Kasumi-1 (cell line): ENCODE measurements at places on chromosomes 3 and 15.
A peak's percentile ranks its signal among the peaks of the same experiment; 100 is the strongest.

GRCh38 chr3:136712941-136713340 is 39.2 kb downstream of the STAG1 start:
- no peak for DNase-seq

GRCh38 chr3:166556955-166557354 is 719.7 kb upstream of the BCHE start:
- peak; percentile 25 for DNase-seq

- DNase-seq = no peak
Observed at GRCh38 chr3:72273615-72274014, 488.7 kb upstream of the PROK2 start.

GRCh38 chr3:10274601-10275000 is 18.1 kb downstream of the GHRL start:
- no peak for DNase-seq

DNA sequence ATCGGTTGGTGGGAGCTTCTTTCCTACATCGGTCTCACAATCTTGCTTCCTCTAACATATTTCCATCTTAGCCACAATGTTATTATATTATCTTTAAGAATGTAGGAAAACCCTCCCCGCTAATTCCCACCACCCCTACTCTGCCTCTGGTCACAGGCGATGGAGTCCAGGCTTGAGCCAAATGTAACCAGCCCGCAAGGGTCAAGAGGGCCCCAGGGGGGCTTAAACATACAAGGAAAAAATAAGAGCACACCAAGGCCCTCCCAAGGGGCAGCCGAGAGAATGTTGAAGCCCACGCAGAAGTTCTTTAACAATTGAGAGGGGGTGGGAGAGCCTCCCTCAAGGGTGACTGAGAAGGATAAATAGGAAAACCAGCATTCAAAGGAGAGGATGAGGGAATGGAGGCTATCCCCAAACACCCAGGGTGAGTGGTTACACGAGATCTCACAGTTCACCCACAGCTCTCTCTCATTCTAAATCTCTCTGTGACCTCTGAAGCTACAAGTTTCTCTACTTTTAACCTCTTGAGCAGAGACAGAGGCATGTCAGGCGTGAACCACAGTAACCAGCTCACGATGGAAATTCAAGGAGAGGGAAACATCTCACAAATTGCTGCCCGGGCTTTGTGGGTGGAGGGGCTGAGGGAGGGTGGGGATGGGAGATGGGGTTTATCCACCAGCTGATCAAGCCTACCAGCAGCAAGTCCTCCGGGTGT is 31.4 kb upstream of the UACA start:
- DNase-seq = no peak

DNA sequence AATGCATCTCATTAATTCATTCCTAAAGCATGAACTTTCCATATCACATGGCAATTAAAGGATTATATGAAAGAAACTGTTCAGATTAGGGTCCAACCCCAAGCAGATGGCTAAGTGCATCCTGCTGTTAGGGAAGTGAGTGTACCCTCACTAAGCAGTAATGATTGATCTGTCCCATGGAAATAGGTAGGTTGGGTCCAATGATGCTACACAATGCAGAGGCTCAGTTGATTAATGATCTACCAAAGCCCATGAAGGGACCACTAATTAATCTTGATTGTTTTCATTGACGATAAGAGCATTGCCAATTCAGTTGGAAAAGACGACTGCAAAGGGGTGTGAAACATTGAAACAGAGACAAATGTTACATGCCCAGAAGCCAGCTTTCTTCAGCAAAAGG is 194.5 kb upstream of the LRTM1 start:
- DNase-seq = no peak

DNA sequence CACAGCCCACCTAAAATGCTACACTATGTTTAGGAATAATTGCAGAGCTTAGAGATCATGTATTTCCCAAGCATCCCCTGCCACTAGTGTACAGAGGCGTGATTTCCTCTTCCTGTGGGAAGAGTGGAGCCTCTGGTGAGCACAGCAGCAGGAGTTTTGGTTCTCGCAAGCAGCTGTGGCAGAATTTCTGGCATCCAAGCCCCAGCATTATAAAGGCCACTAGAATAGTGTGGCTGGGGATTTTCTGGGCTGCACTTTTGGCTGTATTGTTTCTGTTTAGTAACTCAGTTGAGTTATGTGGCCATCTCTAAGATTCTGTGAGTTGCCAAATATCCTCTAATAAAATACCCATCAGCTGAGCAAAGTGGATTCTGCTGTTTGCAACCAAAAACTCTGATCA is 64.7 kb downstream of the GPR176 start:
- no peak for DNase-seq

- no peak for DNase-seq
Observed at GRCh38 chr3:49924683-49925082, 4.9 kb downstream of the MON1A start.

- no peak for DNase-seq
Observed at GRCh38 chr3:18643281-18643680, 218.1 kb upstream of the SATB1 start.

DNA sequence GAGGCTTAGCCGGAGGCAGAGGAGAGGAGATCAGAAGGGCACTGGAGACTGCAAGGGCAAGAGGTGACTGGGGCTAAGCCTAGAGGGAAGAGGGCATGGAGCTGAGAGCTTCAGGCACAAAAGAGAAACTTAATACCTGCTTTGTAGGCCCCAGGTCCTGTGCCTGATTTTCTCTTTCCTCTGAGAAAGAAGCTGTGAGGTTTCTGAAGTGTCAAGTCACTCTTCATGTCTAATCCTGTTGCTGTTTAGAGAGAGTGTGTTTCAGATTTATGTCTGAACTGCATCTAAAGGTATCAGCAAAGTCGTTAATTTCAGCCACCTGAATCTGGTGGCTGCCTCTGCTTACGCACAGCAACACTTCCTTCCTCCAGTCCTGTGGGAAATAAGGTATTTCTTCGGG is 106.9 kb upstream of the RNU6-1 start:
- no peak for DNase-seq

DNA sequence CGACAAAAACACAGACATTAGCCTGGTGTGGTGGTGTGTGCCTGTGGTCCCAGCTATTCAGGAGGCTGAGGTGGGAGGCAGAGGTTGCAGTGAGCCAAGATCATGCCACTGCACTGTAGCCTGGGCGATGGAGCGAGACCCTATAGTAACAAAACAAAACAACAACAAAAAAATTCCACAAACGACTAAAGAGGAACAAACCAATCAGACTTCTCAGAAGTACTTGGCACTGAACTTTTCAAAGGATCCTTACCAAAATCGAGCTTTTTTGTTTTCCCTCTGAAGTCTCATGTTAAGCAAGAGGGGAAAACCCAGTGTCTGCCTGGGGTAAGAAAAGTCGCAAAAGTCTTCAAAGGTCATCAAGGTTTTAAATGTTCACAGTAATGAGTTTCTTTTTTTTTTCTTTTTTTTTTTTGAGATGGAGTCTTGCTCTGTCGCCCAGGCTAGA is 30.1 kb upstream of the TFRC start:
- no peak for DNase-seq

GRCh38 chr15:31227235-31227634 is 99.4 kb upstream of the KLF13 start:
- no peak for DNase-seq

DNA sequence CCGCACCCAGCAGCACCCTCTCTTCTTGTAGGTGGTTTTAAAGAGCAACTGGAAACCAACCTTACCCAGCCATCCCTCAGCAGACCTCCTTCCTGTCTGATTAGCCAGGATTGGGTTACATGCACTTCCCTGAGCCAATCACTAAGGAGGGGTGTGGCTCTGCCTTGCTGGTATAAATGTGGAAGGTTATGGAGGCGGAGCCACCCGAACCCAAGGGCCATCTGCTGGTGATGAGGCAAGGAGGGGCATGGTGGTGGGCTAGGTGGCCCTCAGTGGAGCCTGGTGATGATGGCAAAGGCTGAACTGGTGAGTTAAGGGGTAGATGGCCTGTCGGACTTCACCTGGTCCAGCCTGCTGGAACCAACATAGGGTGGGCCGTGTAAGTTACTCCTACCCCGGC is 39.8 kb downstream of the CCDC33 start:
- DNase-seq = no peak

- no peak for DNase-seq
Observed at GRCh38 chr3:107925851-107926250, 165.0 kb downstream of the CD47 start.

- no peak for DNase-seq
Observed at GRCh38 chr3:170852324-170852723, 17.7 kb downstream of the RPL22L1 start.

DNA sequence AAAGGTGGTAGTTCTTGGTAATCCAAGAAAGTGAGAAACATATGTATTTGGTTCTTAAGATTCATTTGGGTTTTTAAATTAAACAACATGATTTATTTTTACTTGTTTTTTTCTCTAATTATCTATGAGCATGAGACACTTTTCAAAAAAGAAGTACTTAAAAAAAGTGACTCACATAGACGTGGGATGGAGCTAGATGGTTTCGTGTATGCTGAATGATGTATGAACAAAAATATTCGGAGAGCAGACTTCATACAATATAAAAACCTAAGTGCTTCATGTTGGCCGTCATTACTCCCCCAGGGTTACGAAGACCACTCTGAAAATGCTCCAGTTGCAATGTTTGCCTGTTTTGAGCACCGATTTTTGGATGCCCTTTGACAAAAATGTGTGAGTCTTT is 90.9 kb downstream of the RORA start:
- no peak for DNase-seq

GRCh38 chr3:129422897-129423296 is 5.5 kb downstream of the EFCAB12 start:
- DNase-seq = no peak

DNA sequence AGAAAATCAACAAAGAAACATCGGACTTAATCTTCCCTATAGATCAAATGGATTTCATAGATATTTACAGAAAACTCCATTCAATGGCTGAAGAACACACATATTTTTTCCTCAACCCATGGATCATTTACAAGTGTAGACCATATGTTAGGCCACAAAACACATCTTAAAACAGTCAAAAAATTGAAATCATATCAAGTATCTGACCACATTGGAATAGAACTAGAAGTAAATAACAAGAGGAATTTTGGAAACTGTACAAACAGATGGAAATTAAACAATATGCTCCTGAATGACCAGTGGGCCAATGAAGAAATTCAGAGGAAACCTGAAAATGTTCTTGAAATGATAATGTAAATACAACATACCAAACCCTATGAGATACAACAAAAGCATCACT is 323.1 kb upstream of the GPR149 start:
- DNase-seq = no peak

DNA sequence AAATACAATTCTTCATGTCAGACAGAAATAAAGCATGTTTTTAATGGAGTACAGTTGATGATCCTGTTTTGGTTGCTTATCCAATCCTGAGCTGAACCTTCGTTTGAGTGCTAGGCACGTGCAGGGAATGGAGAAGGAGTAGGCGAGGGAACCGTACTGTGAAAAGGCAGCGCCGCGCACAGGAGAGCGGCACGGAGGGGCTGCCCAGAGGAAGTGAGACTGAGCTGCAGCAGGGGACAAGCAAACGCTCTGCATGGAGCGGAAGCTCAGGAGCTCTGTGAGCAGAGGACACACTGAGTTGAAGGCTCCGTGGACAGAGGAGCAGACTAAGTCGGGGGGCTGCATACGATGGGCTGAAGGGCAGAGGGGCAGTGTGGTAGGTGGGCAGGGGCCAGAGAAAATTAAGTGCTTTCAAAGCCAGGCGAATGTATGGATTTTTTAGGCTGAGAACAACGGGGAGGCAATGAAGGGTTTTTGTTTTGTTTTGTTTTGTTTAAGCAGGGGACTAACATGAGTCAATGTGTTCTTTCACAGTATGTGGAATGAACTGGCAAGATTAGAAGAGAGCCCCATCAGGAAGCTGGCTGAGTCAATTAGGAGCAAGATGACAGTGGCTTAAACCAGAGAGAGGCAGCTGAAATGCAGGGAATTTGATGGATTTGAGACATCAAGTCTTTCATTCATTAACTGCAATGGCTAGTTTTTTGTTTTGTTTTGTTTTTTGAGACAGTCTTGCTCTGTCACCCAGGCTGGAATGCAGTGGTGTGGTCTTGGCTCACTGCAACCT is 23.8 kb upstream of the TM2D3 start:
- no peak for DNase-seq

DNA sequence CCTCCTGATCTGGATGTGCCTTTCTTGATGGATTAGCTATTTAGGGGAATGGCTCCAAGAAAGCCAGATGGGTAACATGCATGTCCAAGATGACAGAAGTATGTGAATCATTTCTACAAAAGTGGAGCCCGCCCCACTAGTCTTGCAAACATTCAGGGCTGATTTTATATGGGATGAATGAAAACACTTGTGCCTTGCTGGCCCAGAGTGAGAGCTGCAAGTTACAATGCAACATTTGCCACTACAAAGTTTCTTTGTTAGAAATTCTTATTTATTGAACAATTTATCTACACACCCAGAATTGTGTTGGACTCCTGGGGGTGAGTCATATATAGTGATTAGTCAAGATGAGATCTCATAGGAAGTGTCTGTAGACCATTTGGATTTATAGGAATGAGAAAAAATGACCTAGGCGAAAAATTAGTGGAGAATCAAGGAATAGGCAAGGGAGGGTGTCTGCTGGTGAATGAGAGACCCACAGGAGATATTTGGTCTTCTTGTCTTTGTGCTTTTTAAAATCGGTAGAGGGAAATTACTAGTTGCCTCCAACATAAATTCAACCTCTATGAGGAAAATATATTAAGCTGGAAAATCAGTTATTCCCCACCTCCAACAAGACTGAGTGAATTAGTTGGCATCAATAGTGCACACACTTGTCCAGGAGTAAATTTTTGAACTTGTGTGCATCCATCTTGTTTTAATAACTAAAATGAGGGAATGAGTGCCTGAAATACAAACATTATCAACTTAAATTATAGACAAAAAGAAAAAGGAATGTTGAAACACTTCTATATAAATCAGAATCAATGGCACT is 53.5 kb upstream of the DCBLD2 start:
- no peak for DNase-seq

DNA sequence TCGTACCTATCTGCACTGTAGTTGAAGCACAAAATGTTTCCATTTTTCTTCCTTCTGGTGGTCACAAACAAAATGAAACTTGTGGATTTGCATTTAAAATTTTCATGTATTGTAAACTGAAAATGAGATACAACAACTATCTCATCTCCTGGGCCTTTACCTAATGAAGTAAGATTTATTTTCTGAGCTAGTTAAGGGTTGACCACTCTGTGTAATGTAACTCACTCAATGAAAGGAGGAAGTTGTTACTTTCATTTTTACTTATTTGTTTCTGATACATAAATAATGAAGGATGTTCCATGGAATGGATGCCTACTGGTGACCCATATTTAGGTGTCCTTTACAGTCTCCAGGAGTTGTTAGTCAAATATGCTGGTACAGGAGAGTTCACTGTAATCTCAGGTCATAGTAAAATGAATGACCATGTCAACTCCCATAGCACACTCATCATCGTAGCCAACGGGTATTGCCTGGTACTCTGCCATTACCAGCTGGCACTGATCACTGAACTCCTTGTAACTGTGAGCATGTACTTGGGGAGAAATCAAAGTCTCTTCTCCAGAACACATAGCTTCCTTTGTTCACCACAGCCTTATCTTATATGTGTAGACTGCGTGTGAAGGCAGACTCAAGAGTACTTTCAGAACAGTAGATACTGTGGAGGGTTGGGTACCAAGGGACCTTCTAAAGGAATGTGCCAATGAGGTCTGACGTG is 474.2 kb upstream of the ROBO2 start:
- no peak for DNase-seq

- no peak for DNase-seq
Observed at GRCh38 chr15:101156509-101157159, 95.2 kb downstream of the CHSY1 start.
